ENCODE measurements at places on chromosomes 2 and 18.

DNA sequence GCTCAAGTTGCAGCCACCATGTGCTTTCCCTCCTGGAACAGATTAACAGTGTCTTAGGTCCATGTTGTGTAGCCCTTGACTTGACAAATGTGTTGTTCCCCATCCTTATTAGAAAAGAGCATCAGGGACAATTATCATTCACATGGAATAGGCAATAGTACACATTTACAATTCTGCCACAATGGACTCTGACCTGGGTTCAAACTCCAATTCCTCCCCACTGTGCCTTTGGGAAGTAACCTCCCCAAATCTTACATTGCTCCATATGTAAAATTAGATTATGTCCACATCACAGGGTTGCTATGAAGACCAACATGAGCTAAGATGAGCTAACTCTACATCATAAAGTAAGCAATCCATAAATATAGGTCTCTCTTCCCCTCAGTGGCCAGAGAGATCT lies 193.8 kb downstream of the NRP2 start:
- DNase-seq: no peak

DNA sequence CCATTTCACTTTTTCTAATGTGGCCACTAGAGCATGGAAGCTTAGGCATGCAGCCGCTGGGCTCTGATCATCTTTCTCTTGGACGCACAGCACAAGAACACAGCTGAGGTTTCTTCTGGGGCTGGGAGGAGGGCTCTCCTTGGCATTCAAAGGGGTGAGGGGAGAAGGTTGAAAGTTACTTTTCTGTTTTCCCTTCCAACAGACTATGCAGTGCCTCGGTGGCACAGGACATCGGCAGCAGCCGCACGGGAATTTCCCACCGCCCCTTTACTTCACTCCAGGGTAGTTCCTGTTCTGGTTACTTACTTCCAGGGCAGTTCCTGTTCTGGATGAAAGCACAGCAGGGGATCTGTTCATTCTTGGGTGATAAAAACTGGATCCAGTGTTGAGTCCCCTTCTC lies 18.9 kb upstream of the MAL start:
- DNase-seq: no peak

DNA sequence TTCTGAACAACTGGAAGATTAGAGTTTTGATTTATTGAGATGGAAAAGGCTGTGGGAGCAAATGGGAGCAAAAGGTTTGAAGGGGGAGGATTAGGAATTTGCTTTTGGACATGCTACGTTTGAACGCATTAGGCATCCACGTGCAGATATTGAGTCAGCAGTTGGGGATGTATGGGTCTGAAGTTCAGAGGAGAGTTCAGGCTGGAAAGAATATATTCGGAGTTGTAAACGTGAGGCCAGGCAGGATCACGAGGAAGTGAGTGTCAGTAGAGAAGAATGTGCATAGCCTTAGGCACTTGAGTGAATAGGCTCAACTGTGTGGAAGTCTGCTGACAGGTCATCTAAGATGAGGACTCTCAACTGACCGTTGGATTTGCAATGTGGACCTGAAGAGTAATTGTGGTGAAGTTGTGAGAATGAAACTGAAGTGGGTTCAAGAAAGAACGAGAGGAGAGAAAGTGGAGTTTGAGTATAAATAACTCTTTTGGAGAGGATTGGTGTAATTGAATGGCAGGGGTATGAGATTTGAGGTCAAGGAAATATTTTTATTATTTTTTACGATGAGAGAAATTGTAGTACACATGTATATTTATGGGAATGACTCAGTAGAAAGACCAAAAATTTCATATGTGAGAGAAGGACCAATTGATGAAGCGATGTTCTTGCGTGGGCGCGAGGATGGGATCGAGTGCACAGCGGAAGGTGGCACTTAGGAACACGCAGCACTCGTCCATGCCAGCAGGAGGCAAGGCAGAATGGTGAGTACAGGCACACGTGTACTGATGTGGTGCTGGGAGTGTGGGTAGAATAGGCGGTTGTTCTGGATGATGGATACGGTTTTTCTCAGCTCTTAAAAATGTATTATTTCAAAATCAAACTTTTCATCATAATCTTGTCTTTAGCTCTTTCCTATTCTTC lies 40.5 kb upstream of the POLE4 start:
- peak; percentile 89 for DNase-seq

- DNase-seq: no peak
These were observed 109.8 kb upstream of the CHRNA1 start for GRCh38 chr2:174874085-174874484.

- no peak for DNase-seq
These were observed 3.8 kb upstream of the CYRIA start for GRCh38 chr2:16669388-16669787.

DNA sequence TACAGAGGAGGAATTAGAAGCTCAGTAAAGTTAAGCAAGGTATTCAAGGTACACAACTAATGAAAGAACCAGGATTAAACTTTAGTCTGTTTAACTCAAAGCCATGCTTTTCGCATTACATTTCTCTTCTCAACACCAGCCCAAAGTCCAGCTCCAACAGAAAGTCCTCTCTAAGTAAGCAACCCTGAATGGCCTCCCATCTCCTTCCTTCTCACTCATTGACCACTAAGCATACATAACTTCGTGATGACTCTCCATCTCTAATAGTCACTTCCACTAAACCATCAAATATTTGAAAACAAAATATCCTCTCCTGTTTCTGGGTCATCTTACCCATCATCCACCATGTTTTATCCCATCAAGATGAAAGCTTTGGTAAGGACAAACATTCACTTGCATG lies 219.8 kb downstream of the RAD51AP2 start:
- no peak for DNase-seq

DNA sequence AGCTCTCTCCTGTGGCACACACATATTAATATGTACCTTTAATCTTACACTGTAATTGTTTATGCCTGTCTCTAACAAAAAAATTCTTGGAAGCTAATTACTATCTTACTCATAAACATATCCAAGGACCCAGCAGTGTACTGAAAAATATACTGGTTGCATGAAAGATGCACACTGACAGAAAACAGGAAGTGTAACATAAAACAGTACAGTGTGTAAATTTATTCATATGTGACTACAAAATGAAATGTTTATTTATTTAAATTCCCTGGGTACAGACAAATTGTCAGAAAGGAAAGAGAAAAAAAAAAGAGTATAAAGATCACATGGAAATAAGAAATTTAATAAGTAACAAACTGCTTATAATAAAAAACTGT lies 28.5 kb downstream of the TMEM131 start:
- DNase-seq: no peak

DNA sequence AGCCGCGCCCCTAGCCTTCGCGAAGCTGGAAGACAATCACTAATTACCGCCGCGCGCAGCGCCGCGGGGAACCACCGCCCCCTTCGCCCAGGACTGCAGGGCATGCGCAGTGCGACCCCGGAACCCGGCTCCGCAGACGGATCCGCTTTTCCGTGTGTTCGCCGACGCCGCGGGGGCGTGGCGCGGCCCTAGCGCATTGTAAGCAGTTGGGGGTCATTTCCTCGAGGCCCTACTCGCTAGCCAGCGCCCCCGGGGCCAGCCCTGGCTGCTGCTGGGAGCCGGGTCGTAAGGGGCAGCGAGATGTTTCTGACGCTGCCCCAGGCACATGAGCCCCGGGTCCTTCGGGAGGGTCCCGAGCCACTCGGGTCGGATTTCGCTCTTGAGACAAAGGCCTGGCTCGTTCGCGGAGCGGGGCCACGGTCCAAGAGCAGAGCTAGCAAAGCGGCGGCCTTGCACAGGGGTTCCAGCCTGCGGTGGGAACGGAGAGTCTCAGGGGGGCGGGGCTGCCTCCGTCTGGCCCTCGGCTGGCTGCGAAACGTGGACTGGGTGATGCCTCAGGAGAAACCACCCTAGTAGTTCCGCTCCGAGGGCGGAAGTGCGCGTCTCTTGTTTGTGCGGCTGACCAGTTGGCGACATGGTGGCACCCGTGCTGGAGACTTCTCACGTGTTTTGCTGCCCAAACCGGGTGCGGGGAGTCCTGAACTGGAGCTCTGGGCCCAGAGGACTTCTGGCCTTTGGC lies at the start of the genes ELP2 and SLC39A6:
ELP2 (plus strand) TSS at position 600 of the 739 bp plus-strand sequence; CDS start at position 635, 35 bp downstream.
SLC39A6 (minus strand) TSS at position 41 of the 739 bp plus-strand sequence. CDS start 2,333 bp downstream, outside the sequence.
- DNase-seq: peak; percentile 81

- no peak for DNase-seq
These were observed 133.7 kb downstream of the ACKR3 start for GRCh38 chr2:236703373-236703709.

DNA sequence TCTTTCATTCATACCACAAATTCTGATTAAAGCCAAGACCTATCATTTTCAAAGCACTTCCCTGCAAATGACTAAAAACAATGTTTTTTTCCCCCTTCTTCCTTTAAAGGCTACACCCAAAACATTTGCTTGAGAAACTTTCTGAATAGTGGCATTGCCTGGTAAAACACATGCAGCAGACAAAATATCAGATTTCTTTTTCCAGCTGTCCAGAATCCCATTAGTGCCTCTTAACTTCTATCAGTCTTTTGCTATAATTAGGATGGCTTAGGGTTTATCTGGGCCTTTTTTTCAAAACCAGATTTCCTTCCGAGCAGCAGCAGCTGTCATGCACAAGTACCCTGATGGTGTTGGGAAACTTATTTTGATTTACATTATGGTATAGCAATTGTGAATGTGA lies 50.6 kb downstream of the ALPK2 start:
- no peak for DNase-seq

- DNase-seq: no peak
These were observed 373.9 kb downstream of the TSN start for GRCh38 chr2:122129399-122129798.

DNA sequence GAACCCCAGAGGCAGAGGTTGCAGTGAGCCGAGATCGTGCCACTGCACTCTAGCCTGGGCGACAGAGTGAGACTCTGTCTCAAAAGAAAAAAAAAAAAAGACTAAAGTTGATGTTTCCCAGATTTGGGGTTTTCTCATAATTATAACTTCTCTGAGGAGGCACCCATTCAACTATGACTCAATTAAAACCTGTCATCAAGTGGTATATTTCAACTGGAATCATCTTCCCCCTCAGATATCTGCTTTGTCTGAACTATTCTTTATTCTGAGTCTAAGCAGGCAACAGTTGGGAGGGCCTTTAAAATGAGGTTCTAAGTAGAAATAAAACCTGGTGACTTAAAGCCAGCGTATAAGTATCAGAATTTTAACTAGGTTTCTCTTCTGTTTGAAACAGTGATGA lies 88.5 kb downstream of the PTRHD1 start:
- no peak for DNase-seq

All from HTR-8/SVneo (cell line).